ENCODE measurements at places on chromosomes 13 and 19. TPM values are rescaled to one million over a fixed set of nuclear protein-coding genes. Genes with fewer than 3 reads are reported as not detected.

DNA sequence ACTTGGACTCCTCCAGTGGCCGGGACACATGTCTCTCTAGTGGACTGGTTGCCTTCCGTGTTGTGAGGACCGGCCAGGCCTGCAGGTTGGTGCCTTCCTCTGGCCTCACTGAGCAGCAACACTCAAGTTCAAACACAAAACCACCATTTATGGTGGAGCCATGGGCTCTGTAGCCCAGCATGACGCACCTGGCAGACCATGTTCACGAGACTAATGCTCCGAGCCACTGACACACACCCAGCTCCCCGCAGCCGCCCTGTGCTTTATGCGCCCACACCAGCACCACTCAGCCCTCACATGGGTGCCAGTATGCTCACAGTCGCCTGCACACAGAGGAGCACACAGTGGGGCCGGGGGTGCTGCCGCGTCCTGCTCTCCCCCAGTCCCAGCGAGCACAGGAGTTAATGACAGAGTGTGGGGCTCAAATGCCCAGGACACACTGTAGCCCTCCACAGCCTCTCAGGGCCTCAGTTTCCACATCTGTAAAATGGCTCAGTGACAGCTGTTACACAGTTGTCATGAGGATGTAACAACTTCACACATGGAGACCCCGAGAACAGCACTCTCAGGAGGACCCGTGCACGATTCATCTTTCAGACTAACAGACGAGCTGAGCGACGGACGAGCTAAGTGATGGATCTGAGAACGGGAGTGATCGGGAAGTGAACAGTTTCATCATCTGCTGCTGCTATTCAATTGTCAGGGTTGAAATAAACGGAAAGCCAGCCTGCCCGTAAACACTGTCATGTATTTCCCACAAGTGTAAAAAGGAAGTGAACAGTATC lies 7.8 kb downstream of the GAS6 start:
- DNase-seq = no peak

ANKLE1 gene
- total RNA-seq = not detected

DNA sequence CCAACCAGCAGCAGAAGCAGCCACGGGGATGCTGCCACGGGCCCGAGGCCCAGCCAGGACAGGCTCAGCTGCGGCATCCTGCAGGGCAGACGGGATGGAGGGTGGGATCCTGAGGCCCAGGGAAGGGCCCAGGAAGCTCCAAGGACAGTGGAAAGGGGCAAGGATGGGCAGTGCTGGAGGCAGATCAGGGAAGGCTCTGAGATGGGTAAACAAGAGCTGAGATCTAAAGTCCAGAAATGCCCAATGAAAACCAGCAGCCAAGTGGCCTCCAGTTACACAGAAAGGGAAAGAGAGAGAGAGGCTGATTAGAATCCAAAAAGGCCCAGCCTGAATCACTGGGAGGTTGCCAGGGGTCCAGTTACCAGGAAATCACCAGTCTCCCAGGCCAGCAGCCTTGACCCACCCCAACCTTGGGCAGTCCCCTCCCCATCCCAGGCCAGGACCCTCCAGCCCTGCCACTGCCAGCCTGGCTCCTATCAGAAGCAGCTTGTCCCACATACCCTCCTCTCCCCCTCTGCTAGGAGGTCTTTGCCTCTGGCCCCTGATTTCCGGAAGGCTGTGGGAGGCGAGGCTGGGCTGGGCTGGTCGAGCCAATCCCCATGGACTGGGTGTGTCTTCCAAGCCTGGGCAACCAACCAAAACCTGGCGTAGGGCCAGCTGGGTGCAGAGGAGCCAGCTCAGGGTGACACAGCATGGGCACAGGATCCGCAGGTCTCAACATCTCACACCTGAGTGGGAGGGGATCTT lies at the start of gene CYP4F11:
TSS of gene CYP4F11 (minus strand) at position 198 of the 747 bp plus-strand sequence. CDS start at position 77, 121 bp downstream.
- peak; percentile 62 for DNase-seq

DNA sequence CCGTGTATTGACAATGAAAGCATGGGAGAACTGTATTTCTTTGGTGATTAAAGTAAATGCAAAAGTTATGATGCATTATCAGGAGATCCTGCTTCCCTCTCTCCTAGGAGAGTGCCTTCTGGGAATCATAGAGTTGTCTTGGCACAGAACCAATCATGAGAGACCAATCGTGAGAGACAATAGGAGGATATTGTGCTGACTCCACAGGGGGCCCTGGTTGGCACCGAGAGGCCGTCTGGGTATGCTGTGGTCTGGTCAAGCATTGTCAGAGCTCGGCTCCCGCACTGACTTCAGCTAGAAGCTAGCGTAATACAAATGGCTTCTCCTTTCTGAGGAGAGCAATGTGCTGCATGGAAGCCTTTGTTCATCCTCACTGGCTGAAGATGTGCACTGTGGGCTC lies 131.5 kb upstream of the GJB6 start:
- no peak for DNase-seq

DNA sequence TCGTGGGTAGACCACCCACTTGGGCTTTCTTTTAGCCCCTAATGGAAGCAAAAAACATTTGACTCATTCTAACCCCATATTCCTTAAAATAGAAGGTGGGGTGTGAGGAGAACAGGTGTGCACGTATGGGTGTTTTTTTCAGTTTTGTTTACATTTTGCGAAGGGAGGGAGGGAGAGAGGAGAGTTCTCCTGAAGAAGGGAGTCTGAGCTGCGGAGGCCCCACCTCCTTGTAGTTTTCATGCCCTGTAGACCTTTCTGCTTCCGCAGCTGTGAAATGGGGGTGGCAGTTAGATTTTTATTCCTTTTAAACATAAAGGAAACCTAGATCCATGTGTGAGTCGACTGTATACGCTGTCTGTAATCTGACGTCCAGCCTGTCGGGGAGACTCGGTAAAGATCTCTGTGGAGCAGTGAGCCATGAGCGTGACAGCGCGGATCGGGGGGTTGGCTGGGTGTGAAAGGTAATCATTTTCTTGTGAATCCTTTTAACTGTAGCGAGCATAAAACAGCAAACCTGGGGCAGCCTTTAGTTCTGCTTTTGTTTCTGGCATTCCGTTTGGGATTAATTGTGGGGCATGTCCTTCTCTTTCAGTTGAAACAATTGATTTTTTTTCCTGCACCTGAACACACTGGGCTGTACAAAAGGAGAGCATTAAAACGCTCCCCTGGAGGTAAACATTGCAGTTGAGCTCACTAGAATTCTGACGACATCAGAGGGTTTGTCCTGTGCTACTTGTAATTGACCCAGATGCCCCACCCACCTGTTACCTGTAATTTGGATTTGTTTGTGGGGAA lies 2.3 kb downstream of the UPF1 start:
- DNase-seq = peak; percentile 82

KANK3 gene
- not detected for total RNA-seq

- DNase-seq = no peak
These were observed 7.8 kb upstream of the ZNF14 start for GRCh38 chr19:19740755-19741154.

DNA sequence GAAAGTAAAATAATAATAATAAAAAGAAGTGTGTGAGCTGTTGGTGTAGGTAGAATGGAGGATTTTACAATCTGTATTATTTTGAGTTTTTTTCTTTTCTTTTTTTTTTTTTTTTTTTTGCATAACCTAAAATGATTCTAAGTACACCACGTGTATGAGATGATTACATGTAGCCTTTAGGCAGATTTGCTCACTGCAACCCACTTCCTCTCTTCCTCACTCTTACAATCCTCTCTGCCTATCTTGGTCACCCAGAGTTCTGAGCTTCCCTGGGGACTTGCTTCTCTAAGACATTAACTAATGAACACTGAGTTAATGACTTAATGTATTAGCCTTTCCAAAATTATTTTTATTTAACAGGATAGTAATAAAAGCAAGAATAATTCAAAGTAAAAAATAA lies 1169.6 kb downstream of the EFNB2 start:
- DNase-seq = no peak

- no peak for DNase-seq
These were observed 24.4 kb downstream of the PPP2R1A start for GRCh38 chr19:52214241-52214640.

- peak; percentile 63 for DNase-seq
These were observed 1.1 kb downstream of the NAXD start for GRCh38 chr13:110616103-110617101.

FAM187B gene
- not detected for total RNA-seq

DNA sequence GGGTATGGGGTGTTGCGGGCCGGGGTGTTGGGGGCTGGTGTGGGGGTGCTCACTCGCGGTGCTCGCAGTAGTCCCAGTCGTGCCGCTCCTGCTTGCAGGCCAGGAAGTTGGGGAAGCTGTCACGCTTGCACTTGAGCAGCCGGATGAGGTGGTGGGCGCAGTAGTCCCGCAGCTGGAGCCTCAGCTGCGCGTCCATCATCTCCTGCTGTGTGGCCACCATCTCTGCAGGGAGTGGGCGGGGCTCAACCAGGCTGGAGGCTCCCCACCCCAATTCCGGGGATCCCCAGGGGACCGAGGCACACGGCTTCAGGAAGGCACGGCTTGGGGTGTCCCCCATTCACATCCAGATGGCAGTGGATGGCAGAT lies 5.2 kb downstream of the NDUFB7 start:
- DNase-seq = no peak

GRCh38 chr13:27419328-27419727 lies 5.1 kb upstream of the GTF3A start:
- DNase-seq = no peak

Data from stomach (tissue), 19 donors.